ENCODE measurements at places on chromosomes 5 and 9.

GRCh38 chr5:112848116-112848811 lies 12.8 kb upstream of the SRP19 start:
- DNase-seq = no peak

- no peak for DNase-seq
Measured at GRCh38 chr5:56686337-56687195, 128.8 kb upstream of the MAP3K1 start.

DNA sequence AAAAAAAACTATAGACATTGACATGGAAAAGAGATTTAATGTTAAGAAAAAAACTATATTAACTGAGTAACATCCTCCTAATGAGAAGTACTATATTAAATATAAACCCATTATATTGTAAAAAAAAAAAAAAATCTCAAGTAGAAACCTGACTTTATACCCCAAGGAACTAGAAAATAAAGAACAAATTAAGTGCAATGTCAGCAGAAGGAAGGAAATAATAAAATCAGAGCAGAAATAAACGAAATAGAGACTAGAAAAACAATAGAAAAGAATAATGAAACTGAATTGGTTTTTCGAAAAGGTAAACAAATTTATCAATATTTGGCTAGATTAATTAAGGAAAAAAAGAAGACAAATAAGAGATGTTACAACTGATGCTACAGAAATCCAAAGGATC lies 329.1 kb upstream of the ZNF608 start:
- DNase-seq = no peak

GRCh38 chr5:41012318-41012717 lies 58.8 kb downstream of the MROH2B start:
- no peak for DNase-seq

DNA sequence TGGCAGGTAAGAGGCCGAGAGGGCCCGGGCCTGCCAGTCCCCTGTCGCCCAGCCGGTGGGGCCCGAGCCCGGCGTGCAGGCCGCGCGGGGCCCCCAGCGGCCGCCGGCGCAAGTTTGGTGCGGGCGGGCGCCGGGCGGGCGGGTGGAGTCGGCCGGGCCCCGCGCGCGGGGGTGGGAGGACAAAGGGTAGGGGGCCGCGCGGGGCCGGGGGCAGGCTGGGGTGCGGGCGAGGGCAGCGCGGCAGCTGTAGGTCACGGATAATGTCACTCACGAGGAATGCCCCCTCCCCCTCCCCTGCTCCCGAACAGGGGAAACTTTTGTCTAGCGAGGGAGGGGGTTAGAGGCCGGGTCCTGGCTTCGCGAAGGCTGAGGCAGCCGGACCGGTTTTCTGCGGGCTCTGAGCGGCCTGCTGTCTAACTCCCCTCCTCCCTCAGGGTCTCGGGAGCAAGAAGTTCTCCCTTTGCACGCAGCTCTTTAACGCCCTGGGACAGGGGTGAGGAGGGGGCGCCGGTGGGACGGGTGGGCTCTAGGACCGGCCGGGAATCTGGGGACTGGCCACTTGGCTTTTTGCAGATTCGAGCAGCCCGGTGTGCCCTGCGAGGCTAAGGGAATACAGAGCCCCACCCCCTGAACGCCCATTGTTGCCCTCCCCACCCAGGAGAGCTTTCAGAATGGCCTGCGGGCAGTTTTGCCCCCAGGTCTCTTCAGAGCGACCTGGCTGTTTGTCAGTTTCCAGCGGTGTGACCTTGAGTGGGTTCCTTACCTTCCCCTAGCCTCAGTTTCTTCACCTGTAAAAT lies 21.3 kb upstream of the NDST1 start:
- DNase-seq = peak; percentile 85

DNA sequence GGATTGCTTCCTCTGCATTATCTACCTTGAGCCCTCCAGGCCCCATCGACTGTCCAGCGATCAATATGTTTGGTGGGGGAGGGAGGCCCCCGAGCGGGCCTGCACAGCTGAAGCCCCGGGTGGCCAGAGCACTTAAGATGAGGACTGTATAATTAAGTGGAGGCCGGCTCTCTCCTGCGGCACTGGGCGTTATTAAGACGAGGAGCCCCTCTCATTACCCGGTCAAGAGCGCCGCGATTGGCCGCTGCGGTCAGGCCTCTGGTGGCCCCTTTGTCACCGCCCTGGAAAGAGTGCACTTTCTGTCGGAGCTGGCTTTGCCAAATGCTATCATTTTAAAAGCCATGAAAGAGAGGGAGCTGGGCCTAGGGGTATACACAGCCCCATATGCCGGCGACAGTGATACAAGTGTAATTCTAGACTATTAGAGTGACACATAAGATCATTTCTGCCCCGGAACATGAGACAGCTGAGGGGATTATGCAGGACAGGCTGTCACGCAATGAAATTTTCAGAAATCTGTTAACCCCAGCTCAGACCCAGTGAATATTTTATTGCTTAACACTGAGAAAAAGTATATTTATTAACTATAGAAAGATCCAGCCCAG lies 106.3 kb upstream of the IRX1 start:
- no peak for DNase-seq

DNA sequence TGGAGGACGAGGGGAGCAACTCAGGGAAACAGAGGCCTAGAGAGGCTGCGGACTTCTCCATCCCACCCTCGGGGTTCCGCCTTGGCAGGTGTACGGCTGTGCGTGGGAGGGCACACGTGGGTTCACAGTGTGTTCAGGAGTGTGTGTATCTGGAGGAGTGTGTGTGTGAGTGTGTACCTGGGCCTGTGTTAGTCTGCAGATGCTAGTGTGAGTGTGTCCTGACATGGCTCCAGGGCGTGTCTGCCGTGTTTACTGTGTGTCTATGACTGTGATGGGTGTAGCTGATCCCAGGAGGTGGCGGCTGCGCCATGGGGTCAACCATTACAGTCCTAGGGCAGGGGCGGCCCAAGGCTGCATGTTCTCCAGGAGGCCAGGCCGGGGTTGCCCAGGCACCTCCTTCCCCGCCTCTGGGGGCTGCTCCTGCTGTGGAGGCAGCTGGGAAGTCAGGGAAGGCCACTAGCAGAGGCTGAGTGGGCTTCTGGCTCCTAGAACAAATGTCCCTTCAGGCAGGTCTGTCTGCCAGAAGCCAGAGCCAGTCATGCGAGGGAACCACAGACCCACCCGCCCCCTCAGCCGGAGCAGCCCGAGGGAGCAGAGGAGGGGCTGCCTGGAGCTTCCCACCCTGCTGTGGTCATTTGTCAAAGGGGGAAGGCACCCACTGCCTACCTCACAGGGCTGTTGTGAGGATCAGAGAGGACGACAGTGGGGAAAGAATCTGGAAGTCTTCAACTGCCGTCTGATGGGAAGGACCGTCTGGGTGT lies 21.4 kb downstream of the CRB2 start:
- DNase-seq = no peak

- no peak for DNase-seq
Measured at GRCh38 chr5:56088967-56089829, 94.4 kb upstream of the IL6ST start.

GRCh38 chr9:127520941-127521918 lies 69.9 kb downstream of the LRSAM1 start:
- DNase-seq = no peak

DNA sequence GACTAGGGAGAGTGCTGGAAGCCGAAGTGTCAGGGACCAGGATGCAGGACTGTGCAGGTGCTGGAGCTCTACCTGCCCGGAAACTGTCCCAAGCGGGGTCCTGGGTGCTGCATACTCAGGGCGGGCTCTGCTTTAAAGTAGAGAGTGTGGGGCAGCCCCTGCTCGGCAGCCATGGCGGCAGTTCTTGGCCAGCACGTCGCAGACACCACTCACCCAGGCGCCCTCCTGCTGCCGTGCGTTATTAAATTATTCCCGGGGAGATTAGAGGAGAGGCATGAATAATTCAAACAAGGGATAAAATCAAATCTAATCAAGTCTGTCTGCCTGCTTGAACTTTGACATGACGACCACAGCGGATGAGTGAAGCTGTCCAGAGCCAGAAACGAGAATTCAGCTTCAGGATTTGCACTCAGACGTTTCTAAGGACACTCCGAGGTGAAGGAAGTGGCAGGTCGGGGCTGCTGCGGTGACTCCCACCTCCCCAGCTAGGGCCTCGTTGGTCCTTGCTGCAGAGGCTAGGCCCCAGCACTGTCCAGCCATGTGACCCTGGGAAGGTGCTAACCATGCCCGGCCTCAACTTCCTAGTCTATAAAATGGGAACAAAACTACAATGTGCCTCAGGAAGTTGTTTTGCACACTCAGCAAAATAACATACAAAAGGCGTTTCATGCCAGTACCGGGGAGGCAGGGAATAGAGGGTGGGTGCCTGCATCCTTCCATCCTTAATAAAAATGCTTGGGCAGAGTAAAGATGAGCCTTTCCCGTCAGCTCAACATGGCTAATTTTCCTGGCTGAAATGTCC lies 91.3 kb upstream of the ADAMTS2 start:
- no peak for DNase-seq

DNA sequence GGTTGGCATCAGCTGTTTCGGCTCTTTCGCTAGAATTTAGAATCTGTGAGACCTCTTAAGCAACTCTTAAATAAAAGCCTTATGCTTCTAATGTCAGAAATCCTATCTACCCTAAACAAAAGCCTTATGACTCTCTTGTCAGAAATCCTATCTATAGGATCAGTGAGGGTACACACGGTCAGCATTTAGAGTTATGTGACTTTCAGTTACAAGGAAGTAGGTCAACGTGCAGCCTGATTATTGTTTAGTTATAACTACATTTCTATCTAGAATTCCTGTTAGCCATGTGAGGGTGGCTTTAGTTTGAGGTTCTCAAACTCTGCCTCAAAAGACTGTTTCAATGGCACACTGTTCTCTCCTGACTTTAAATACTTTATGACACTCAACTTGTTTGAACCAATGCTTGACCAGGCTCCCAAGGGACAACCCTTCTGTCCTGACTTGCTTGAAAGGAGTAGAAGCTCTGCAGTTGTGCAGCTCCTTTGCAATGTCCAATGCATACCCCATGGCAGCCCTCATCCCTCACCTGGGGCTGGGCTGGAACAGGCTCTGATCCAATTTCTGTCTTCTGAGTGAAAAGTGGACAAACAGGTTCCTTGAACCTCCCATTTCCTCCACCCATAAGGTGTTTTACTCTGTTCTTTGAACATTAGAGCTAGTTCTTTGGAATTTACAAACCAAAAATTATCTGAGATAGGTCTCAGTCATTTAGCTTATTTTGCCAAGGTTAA lies 251.6 kb upstream of the PIK3R1 start:
- no peak for DNase-seq

- no peak for DNase-seq
Measured at GRCh38 chr5:132103969-132104391, 30.4 kb downstream of the CSF2 start.

GRCh38 chr5:176521699-176522263 lies 15.4 kb downstream of the RNF44 start:
- no peak for DNase-seq

GRCh38 chr9:86978413-86978812 lies 31.1 kb upstream of the GAS1 start:
- DNase-seq = no peak

GRCh38 chr9:28810388-28811075 lies 1237.3 kb upstream of the C9orf72 start:
- no peak for DNase-seq

DNA sequence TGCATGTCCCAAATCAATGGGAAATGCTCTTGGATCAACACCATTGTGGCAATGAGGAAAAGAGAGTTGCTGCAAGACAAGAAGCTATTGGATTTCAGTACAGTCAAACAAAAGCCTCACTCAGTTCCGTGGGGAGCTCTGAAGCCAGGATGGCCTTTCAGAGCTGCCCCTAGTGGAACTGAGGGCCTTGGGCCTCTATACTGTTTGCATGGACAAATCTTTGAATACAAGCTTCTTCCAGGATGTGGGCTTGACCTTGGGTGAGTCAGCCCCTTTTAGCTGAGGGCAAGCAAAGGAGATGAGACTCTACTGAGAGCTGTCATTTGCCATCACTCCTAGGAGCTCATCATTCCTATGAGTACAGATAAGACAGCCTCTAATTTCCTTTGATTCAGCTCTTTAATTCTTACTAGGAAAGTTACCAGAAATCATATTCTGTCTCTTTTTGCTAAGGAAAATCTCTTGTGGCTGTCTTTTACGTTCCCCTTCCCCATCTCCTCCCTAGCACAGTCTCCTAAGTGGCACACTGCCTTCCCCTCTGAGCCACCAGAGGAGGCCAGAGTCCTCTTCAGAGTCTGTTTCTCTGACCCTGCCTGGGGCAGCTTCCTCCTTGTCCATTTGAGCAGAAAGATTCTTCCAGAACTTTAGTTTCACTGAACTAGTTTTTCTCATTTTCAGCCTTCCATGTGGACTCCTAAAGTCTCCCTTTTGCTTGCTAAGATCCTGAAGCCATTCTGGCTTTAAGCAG lies 168.8 kb upstream of the POC5 start:
- DNase-seq = no peak

GRCh38 chr5:154806176-154806575 lies 44.2 kb downstream of the FAXDC2 start:
- DNase-seq = no peak

DNA sequence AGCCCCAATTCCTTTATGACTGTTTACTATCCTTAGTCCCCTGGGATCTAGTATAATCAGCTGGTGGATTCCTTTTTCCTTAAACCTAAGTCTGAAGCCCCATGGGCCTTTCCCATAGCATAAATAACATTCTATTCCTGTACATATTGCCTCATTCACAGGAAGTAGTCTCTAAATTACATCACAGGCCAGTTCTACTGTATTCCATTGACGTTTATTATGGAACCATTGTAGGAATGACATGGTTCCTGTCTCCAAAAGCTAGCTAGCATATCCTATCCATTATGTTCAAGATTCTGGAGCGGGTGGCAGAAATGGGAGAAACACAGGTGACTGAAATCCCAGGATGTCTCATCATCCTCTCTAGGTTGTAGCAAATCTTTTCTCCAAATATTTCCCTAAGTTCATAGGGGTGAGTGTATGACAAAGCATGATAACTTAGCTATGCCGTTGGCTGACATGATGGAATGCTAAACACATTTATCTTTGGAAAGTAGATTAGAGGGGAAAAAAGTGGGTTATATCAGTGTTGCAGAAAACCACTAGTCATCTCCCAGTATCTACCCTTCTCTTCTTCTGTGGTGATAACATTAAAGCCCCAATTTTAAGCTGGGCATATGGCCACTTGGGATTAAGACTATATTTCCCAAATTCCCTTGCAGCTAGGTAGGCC lies 140.1 kb downstream of the FGF1 start:
- no peak for DNase-seq

- DNase-seq = no peak
Measured at GRCh38 chr5:154444556-154445421, 1.0 kb upstream of the SAP30L start.

GRCh38 chr9:18208166-18209059 lies 265.5 kb upstream of the ADAMTSL1 start:
- no peak for DNase-seq

DNA sequence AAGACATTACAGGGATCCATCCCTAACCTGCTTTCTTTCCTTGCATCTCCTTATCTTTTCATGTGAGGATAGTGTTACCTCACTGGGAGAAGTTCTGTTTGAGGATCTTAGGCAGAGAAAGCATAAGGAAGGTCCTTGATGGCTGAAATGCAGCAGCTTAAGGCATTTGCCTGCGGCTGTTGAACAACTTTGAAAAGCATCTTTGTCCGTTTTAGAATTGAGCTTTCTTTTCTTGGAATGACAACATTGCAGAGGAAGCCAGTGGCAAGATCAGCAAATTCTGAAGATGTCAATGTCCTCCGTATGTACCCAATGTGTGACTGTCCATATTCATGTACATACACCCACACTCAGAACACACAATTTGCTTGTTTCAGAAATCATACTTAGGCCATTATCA lies 436.2 kb downstream of the GABRG2 start:
- DNase-seq = no peak

- DNase-seq = no peak
Measured at GRCh38 chr5:54717870-54718269, 200.3 kb downstream of the SNX18 start.

- DNase-seq = no peak
Measured at GRCh38 chr9:17810728-17811571, 232.1 kb downstream of the SH3GL2 start.

Measured in type B pancreatic cell (in vitro differentiated cells).